Nephron progenitor cell (in vitro differentiated cells): ENCODE measurements at places on chromosomes 3 and 15.
A peak's percentile ranks its signal among the peaks of the same experiment; 100 is the strongest.

DNA sequence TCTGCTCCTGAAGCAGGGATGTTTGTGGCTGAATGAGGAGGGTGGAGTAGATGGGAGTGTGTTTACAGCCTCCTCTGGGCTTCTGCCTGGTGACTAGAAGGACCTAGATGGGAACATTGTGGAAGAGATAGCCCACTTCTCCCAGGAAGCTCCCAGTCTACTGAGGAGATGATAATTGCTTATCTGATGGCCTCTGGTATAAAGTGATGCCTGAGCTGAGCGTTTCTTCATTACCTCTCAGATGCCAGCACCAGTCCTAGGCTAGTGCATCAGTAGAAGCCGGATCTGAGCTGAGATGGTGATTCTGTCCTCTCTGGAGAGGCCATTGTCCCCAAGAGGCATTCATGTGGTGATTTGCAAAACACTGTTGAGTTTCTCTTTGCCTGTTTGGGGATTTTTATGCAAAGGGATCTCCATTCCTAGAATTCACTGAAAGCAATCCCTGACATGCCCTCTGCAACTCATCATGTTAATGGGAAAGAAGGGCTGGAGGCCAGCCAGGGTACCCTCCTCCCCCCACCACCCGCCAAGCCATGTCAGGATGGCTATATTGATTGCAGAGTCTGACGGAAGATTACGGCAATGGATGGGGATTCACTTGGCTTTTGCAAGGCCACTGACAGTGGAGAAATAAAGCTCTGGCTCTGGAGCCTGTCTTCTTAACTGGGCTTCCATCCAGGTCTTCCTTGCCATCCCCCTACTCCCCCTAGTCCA, 166.4 kb upstream of the ROPN1 start:
- H3K27ac ChIP-seq, result no peak overlapping the region
- no peak for DNase-seq
- H3K36me3 ChIP-seq, result peaks cover 11% of the 10 kb centered on the region
- H3K27me3 ChIP-seq, result no peaks in the 10 kb centered on the region
- H3K4me3 ChIP-seq, result no peak overlapping the region
- peaks cover 5% of the 10 kb centered on the region for H3K4me1 ChIP-seq

DNA sequence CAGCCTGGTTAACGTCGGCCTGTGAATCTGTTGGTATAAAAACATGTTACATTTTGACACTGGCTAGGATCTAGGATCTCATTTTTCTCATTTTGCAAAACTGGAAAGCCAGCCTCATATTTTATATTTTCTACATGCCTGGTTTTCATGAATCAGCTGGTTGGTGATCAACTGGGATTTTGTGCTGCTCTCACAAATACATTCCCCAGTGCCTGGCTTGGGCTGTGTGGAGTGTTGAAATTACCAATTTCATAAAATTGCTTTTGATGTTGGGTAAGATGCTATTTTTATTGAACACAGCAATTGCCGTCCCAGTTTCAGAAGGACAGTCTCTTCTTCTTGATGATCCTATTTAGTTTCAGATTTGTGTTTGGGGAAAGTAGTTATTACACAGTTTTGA, 604.3 kb downstream of the TAFA4 start:
- no peaks in the 10 kb centered on the region for H3K4me1 ChIP-seq
- no peaks in the 10 kb centered on the region for H3K27me3 ChIP-seq
- H3K27ac ChIP-seq, result no peak overlapping the region
- H3K4me3 ChIP-seq, result no peak overlapping the region
- no peaks in the 10 kb centered on the region for H3K36me3 ChIP-seq

GRCh38 chr3:181730316-181730715, 18.6 kb downstream of the SOX2 start:
- H3K27ac ChIP-seq, result no peak overlapping the region
- peaks cover 57% of the 10 kb centered on the region for H3K27me3 ChIP-seq

- H3K4me3 ChIP-seq, result no peak overlapping the region
- DNase-seq, result no peak
- H3K27ac ChIP-seq, result peak overlapping the region; percentile 93
- peaks cover 53% of the 10 kb centered on the region for H3K4me1 ChIP-seq
- peaks cover 40% of the 10 kb centered on the region for H3K36me3 ChIP-seq
- H3K27me3 ChIP-seq, result peaks cover 3% of the 10 kb centered on the region
Measured at GRCh38 chr3:14458434-14459275, 56.2 kb downstream of the SLC6A6 start.

DNA sequence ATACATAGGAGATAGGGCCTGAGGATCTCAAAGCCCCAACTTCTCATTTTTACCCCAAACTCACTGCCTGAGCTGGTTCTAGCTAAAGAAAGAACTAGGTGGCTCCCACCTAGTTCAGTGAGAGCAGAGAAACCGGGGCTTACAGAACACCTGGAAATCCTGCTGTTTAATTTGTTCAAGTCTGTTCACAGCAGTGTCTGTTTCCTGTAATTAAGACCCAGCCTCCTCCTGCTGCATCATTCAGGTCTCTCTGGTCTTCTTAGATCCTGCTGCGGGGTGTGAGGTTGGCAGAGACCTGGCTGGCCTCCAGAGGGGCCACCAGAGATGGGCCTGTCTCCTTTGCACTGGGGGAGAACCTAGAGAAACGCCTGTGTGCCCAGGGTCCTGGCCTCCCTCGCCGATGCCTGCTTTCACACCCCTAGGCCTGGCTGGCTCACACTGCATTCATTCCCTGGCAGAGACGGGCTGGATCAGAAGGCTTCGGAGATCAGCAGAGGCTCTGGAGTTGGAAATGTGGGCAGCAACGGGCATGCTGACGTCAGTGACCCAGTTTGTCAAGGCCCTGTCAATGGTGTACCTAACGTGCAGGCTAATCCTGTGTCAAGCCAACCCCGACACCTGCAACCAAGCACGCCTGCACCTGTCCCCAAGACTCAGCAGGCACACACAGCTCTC, 4.9 kb upstream of the CHRNA3 start:
- H3K27ac ChIP-seq, result peak overlapping the region; percentile 25
- no peak overlapping the region for H3K4me3 ChIP-seq
- H3K27me3 ChIP-seq, result peaks cover 37% of the 10 kb centered on the region
- H3K36me3 ChIP-seq, result peaks cover 51% of the 10 kb centered on the region

GRCh38 chr3:149224736-149225594, 3.3 kb upstream of the CP start:
- DNase-seq, result no peak
- H3K4me1 ChIP-seq, result peaks cover 13% of the 10 kb centered on the region
- no peak overlapping the region for H3K4me3 ChIP-seq
- H3K27me3 ChIP-seq, result no peaks in the 10 kb centered on the region

GRCh38 chr15:39692356-39693327, 90.0 kb downstream of the FSIP1 start:
- H3K4me1 ChIP-seq, result peaks cover 38% of the 10 kb centered on the region
- DNase-seq, result peak; percentile 15
- no peaks in the 10 kb centered on the region for H3K27me3 ChIP-seq
- no peaks in the 10 kb centered on the region for H3K36me3 ChIP-seq
- H3K27ac ChIP-seq, result no peak overlapping the region

DNA sequence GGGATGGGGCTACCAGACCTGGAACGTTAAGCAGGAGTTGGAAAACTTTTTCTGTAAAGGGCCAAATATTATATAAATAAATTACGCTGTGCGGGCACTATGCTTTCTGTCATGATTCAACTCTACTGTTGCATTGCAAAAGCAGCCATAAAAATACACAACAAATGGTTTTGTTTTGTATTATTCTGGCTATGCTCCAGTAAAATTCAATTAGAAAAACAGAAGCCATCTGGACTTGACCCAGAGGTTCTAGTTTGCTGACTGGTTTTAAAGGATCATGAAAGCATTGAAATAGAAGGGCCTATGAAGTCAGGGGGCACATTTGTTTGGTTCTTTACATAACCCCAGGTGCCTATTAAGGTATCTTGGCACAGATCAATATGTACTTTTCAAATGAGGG, 647.4 kb upstream of the LMCD1 start:
- H3K36me3 ChIP-seq, result no peaks in the 10 kb centered on the region
- H3K27ac ChIP-seq, result no peak overlapping the region
- no peaks in the 10 kb centered on the region for H3K4me1 ChIP-seq

GRCh38 chr15:57059026-57059660, 140.7 kb downstream of the TCF12 start:
- H3K27ac ChIP-seq, result peak overlapping the region; percentile 3
- no peak overlapping the region for H3K4me3 ChIP-seq
- H3K36me3 ChIP-seq, result peaks cover 15% of the 10 kb centered on the region
- peaks cover 56% of the 10 kb centered on the region for H3K4me1 ChIP-seq

- H3K36me3 ChIP-seq, result no peaks in the 10 kb centered on the region
- peaks cover 73% of the 10 kb centered on the region for H3K27me3 ChIP-seq
- H3K27ac ChIP-seq, result no peak overlapping the region
Measured at GRCh38 chr3:42262525-42262924, 3.5 kb downstream of the CCK start.

- peaks cover 12% of the 10 kb centered on the region for H3K4me1 ChIP-seq
- H3K4me3 ChIP-seq, result no peak overlapping the region
- H3K27ac ChIP-seq, result peak overlapping the region; percentile 68
- H3K36me3 ChIP-seq, result peaks cover 23% of the 10 kb centered on the region
- no peaks in the 10 kb centered on the region for H3K27me3 ChIP-seq
Measured at GRCh38 chr3:190108804-190109203, 11.9 kb downstream of the P3H2 start.

DNA sequence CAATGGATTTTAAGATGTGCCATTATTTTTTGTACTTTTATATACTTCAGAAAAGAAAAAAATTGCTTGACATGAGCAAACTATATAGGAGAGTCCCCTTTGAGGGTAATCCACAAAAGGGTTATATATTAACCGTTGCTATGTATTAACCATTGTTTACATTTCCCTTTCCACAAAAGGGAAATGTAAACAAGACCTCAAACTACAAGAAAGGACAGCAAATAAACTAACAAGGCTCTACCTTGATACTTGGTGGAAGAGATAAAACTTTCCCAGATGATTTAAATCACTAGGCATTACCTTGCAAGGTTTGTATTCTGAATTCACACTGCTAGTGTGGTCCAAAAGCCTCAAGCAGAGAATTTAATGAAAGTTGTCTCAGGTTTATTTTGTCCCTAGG, 616.3 kb upstream of the BCHE start:
- H3K4me3 ChIP-seq, result no peak overlapping the region
- no peaks in the 10 kb centered on the region for H3K27me3 ChIP-seq
- DNase-seq, result no peak
- H3K4me1 ChIP-seq, result no peaks in the 10 kb centered on the region

GRCh38 chr3:127222664-127223063, 29.7 kb downstream of the PRR23E start:
- peaks cover 50% of the 10 kb centered on the region for H3K4me1 ChIP-seq
- DNase-seq, result no peak
